ENCODE measurements at places on chromosomes 5 and 9.

GRCh38 chr9:121556580-121556979, 56.9 kb upstream of the GGTA1 start:
- DNase-seq, result no peak

DNA sequence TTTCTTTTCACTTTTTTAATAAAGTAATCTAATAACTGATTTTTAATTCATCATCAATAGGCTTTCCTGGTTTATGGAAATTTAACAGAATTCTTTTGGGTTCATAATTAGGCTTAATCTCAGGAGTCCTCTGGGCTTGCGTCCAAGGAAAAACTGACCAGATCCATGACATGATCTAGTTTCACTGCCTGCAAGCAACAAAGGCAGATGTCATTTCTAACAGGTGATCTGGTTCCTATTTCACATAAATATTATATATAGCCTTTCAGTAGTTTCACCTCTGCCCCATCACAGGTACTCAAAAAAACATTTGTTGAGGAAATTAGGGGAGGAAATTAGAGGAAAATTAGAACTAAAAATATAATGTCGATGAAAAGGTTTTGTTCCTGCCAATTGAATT, 126.4 kb downstream of the FBXL17 start:
- DNase-seq, result no peak

- no peak for DNase-seq
Measured at GRCh38 chr5:51433052-51433710, 49.9 kb downstream of the ISL1 start.

DNA sequence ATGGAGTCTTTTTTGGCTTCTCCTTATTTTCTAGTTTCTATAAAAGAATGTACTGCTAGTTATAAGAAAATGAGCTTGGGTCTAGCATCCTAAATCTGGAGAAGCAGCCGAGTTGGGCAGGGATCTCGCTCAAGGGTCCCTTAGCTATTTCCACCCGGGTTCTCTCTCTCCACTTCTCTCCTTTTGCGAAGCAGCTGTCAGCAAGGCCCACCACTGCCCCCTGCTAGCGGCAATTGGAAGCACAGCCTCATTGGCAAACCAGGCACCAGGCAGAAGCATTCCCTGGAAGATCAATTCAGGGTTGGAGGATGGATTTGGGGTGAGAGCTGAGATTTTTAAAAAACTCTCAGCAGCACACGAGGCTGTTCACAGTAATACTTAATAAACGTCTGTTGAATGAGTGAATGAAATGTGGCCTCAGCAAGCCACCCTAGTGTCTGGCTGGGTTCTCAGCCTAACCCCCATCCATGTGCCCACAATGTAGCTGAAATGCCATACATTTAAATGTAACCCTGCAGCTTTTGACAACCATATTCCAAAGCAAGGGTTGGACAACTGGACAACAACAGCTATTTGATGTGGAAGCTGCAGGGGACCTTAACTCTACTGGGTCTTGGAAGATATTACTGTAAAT, 34.6 kb upstream of the TNIP1 start:
- DNase-seq, result peak; percentile 85
